ENCODE measurements at places on chromosomes 4 and X.
A peak's percentile ranks its signal among the peaks of the same experiment; 100 is the strongest.

DNA sequence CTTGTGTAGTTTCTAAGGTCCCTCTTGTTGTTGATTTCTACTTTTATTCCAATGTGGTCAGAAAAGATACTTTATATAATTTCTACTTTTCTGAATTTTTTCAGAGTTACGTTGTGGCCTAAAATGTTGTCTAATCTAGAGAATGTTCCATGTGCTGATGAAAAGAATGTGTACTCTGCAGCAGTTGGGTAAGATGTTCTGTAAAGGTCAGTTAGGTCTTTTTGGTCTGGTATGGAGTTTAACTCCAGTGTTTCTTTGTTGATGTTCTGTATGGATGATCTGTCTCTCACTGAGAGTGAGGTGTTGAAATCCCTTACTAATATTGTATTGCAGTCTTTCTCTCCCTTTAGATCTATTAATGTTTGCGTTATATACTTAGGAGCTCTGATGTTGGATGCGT, 37.0 kb upstream of the GPRIN3 start:
- DNase-seq = no peak

- peak; percentile 88 for DNase-seq
Measured at GRCh38 chrX:72100824-72101351, 30.8 kb downstream of the RTL5 start.

DNA sequence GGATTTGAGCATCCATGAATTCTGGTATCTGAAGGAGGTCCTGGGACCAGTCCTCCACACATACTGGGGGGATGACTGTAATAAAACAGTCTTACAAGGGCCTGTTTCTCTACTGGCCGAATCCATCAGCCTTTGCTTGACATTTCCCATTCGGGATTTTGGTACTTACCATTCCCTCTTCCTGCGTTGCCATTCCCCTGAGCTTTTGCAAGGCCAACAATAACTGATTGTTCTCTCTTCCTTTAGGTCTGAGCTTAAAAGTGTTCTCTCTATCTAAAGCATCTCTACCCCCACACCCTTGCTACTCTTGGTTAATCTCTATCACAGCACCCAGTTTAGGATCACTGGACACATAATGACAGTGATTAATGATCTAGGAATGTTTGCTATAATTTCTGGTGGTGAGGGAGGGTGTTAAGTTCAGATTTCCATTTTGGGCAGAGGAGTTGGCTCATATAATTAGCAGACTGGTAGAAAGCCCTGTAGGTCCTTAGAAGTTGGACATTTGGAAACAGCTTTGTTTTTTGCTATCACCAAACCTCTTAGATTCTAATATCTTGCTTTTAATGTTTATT, 29.4 kb downstream of the TMA16 start:
- DNase-seq = no peak

DNA sequence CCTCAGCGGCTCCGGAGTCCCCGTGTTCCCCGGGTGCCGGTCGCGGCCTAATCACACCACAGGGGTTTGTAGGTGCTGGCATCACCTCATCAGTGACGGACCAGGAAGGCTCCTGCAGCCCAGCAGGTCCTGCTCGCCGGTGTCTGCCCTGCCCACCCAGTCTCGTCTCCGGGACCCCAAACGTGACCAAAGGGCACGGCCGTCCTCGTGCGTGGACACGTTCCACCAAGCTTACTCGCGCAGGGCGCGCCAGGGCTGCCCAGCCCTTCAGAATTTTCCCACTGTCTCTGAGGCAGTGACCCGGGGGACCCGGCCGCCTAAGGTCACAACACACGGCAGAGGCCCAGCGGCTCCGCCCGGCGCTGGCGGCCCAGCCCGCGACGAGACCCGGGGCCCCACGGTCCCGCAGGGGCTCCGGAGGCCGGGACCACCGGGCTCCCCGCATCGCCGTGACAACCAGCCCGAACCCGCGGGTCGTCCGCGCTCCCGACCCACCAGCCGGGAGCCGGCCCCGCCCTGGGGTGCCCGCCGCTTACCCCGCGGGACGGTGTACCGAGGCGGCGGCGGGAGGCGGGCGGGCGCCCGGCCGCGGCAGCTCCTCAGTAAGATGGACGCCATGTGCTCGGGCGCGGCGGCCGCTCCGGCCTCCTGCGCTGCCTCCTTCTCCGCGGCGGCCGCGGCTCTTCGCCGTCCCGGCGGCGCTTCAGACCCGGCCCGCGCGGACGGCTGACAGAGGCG, 454 bp downstream of the LETM1 start:
- no peak for DNase-seq

DNA sequence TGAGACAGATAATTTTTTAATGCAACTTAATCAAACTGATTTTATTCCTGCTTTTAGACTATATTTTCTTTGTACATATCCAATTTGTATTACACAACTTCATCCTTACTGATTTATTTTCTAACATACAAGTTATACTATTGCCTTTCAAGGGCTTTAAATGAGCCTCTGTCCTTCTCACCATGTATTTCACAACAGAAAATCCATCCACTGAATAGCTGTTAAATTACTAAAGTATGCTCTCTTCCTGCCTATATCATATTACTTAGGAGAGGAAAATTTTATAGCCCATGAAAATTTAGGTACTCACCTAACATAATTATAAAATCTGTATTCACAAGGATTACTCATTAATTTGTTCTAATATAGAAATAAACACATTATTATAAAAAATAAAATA, 528.6 kb downstream of the ANKRD50 start:
- no peak for DNase-seq

GRCh38 chr4:53068755-53069330, 206.7 kb downstream of the RASL11B start:
- DNase-seq = no peak

DNA sequence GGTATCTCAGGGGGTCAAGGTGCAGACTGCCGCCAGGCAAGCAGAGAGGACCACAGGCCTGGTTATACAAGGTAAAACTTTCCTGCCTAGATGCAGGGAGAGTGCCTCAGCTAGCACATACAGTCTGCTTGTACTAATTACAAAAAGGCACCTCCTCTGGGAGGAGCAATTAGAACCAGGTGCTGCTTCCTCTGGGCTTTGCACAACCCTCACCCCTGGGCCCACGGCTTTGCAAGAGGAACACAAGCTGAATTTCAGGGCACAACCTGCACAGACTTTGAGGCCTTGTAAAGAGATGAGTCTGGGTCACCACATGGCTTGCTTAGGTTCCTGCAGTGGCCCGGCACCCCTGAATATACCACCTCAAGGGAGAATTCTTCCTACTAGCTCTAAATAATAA, 9.2 kb upstream of the CITED1 start:
- no peak for DNase-seq

GRCh38 chr4:169399976-169400767, 129.4 kb upstream of the SH3RF1 start:
- DNase-seq = no peak

DNA sequence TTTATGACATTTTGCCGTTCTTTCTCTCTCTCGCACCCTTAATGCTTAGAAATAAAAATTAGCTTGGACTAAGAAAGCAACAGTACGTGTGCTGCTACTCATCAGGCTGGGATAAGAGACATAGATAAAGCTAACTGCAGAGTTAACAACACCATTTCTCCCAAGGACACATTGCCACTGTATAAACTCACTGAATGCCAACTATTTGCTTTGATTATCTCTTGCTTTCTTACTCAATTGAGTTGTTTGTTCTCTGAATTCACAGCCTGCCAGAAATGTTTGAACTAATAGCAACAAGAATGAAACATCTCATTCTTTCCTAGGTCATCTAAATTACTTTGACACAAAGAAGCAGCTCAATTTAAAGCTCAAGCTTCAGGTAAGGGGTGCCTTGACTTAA, 34.6 kb downstream of the F8 start:
- DNase-seq = no peak

GRCh38 chr4:184274286-184274951, 56.7 kb upstream of the ENPP6 start:
- DNase-seq = no peak

DNA sequence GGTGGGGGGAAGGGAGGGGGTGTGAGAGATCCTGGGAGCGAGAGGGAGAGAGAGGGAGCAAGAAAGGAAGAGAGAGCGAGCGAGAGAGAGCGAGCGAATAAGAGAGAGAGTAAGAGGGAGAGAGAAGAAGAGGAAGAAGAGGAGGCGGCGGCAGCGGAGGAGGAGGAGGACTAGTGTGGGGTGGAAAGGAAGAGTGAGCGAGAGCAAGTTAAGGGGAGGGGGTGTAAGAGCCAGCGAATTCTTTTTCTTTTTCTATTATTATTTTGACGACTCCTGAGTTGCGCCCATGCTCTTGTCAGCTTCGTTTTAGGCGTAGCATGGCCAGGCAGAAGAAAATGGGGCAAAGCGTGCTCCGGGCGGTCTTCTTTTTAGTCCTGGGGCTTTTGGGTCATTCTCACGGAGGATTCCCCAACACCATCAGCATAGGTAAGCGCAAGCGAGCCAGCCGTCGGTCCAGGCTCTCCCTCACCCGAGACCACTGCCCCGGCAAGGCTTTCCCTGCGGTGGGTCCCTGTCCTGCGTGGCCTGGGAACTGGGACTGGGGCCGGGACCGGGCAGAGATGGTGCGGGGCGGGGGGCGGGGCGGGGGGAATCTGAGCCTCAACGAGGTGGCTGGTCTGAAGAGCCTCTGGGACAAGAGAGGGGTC, at the start of gene GRIA3:
Gene GRIA3 (plus strand): TSS at position 60 of the 647 bp plus-strand sequence. CDS start 258 bp downstream, at position 318.
- no peak for DNase-seq

GRCh38 chr4:145521282-145521681, 39.6 kb downstream of the SMAD1 start:
- no peak for DNase-seq

DNA sequence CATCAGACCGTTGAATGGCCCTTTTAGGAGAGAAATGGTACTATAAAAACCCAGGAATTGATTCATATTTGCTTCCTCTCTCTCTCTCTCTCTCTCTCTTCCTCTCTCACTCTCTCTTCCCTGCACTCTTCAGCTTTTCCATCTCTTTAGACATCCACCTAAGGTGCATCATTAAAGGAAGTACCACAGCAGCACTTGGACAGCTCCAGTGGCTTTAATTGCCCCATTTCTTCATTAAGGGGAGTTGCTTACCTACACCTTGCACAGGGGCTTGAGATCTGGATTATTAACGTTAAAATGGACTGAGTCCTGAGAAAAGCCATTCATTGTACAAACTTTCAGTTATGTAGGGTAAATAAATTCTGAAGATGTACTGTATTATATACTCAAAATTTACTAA, 323.6 kb downstream of the AFF2 start:
- DNase-seq = no peak

DNA sequence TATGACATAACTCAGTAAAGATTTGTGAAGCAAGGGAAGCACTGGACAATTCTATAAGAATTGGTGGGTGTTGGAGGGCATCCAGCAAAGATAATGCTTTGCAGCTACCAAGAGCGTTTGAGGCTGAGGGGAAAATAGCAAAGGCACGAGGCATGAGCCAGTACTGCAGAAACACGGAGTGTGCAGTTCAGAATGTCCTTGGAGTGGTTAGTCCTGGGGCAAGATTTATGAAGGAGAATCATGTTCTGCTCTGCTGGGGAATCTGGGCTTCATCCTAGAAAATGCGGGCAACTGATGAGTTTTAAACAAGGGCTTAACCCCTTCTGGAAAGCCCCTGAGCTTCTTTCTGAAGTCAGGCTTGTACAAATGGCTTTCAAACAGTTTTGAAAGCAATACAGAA, 452.5 kb downstream of the IL15 start:
- no peak for DNase-seq

GRCh38 chr4:109683621-109684253, 19.5 kb downstream of the CASP6 start:
- DNase-seq = no peak

GRCh38 chrX:74277846-74278245, 26.1 kb upstream of the ZCCHC13 start:
- no peak for DNase-seq

GRCh38 chrX:37684973-37685372, 618 bp upstream of the XK start:
- no peak for DNase-seq

- DNase-seq = no peak
Measured at GRCh38 chr4:182547435-182547834, 304.2 kb downstream of the TENM3 start.

DNA sequence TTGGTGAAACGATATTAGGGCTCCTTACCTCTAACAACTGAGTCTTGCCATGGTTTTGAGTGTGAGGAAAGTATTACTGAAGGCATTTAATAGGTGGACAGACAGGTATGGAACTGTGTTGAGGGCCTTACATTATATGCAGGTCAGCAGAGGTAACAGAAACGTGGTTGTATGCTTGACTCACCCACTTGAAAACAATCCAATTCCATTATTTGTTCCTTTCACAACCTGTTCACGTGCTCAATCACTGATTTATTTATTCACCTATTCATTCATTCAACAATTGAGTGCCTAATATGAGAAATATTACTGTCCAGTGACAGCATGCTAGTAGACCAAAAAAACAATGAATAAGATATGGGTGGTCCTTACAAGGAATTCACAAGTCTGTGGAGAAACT, 33.3 kb upstream of the PPARGC1A start:
- no peak for DNase-seq

- DNase-seq = no peak
Measured at GRCh38 chr4:168560184-168561180, 63.6 kb downstream of the PALLD start.

GRCh38 chr4:14184767-14185166, 557.2 kb upstream of the BOD1L1 start:
- DNase-seq = no peak

DNA sequence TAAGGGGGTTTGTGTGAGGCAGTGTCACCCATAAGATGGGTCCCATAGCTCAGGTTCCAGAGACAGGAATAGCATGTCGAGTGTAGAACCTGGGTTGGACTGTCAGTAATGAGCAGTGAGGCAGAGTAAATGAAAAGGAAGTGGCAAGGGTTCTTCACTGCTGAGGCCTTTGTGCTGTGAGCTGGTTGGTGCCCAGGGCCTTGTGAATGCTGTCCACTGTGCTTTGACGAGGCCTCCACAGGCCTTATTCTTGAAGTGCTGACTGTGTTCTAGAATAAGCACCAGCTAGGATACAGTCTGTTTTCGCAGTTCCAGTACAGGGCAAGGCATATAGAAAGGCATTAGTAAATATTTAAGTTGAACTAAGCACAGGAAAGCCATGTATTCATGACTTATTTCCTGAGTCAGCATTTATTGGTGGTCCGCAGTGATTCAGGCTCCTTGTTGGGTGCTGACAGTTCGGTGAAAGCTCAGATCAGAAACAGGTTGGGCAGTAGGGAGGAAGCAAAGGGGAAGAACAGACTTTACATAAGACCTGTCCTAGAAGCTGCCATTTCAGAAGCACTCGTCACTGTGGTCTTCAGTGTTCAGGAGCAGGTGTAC, 25.6 kb upstream of the TADA2B start:
- no peak for DNase-seq

DNA sequence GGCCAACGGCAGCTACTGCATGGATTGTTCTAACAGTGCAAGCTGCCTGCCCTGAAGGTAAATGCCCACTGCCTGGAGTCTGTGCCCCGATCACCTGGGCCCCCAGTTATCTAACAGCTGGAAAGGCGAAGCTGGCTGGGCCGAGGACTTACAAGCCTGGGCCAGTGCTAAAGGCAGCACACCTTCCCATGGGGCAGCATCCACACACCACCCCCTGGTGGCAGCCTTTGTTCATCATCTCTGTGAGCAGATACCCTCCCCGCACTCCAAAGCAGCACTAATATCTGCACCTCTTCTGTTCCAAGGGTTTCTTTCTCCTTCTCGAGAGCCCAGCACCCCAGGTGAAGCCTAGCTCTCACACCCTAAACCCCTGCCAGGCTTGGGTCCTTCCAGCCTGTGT, 7.6 kb downstream of the SLC2A9 start:
- peak; percentile 59 for DNase-seq
